Cortex of kidney (tissue), 1 donor: ENCODE measurements at places on chromosomes 13 and 19.

- DNase-seq = no peak
Observed at GRCh38 chr19:38877781-38878574, at the start of gene RINL. TSS of gene RINL (minus strand) at chr19:38878275. CDS start at chr19:38876742, 1,533 bp downstream.

GRCh38 chr19:11252665-11253355 lies 9.5 kb downstream of the DOCK6 start:
- DNase-seq = no peak

DNA sequence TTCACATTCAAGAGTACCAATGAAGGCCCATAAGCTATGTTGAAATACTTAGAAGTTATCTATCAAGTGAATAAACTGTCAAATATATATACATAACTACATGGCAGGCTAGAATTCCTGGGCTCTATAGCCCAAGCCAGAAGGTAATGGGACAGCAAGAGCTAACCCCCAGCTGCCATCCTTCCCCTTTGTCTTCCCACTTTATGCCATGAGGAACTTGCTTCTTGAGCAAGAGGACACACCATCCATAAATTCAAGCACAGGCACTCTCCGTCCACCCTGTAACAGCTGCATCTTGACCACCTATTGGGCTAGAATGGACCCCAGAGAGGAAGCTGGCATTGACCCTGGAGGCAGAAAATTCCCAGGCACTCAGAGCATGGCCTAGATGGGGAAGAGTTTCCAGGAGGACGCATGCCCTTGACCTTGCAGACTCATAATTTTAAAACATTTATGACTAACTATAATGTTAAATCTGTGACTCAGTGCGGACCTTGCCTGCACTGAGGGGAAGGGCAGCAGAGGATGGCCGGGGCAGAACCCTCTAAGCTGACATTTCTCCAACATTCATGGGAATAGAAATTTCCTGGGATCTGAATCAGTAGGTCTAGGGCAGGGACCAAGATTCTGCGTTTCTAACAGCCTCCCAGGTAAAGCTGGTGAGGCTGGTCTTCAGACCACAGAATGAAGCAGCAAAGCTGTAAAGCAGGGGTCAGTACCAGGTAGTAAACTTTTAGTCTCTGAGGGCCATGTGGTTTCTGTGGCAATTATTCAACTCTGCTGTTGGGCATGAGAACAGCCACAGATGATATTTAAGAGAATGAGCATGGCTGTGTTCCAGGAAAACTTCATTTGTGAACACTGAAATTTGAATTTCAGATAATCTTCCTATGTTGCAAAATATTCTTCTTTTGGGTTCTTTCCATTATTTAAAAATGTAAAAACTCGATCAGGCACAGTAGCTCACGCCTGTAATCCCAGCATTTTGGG lies 71.4 kb upstream of the CLDN10 start:
- DNase-seq = no peak

DNA sequence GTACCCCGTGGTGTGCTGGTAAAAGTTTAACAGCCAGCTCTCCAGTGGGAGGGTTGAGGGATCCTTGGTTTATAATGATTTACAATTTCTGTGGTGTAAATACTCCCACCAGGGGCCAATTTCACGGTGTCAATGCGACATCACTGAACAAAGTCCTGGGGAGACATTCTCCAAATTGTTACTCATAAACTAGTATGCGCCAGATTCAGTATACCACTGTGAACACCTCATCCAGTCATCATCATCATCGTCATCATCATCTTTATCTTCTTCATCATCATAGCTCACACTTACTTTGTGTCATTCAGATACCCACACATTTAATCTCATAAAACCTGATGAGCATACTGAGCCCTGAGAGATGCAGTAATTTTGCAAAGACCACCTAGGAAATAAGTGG lies 17.2 kb upstream of the TNFSF14 start:
- DNase-seq = no peak

DNA sequence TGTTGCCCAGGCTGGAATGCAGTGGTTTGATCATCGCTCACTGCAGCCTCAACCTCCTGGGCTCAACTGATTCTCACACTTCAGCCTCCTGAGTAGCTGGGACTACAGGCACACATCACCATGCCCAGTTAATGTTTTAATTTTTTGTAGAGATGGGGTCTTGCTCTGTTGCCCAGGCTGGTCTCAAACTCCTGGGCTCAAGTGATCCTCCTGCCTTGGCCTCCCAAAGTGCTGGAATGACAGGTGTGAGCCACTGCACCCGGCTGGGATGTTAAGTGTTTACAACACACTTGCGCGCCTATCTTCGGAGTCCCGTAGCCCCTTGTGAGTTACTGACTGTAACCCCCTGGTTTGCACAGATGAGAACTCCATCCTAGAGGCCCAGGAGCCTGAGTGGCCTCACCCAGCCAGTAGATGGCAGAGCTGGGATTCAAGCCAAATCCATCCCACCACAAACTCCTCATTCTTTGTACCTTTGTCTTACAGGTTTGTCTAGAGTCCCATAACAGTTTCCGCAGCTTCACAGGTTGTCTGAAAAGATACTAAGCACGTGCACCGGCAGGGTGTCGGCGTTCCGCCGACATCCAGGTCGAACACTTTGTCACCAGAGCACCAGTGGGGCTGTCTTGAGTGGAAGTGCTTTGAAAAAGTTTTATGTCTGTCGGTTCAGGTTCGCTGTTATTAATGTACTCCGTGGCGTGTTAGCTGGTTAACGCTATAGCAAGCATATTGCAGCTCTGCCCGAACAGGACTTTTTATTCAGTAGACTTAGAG lies 14.7 kb downstream of the MAG start:
- no peak for DNase-seq

GRCh38 chr13:80215368-80215767 lies 125.6 kb downstream of the SPRY2 start:
- DNase-seq = no peak

- DNase-seq = no peak
Observed at GRCh38 chr13:52934258-52934657, 85.8 kb upstream of the PCDH8 start.

- DNase-seq = no peak
Observed at GRCh38 chr13:51298812-51299211, 40.7 kb upstream of the SERPINE3 start.

- no peak for DNase-seq
Observed at GRCh38 chr19:16938211-16938610, 49.4 kb downstream of the F2RL3 start.

DNA sequence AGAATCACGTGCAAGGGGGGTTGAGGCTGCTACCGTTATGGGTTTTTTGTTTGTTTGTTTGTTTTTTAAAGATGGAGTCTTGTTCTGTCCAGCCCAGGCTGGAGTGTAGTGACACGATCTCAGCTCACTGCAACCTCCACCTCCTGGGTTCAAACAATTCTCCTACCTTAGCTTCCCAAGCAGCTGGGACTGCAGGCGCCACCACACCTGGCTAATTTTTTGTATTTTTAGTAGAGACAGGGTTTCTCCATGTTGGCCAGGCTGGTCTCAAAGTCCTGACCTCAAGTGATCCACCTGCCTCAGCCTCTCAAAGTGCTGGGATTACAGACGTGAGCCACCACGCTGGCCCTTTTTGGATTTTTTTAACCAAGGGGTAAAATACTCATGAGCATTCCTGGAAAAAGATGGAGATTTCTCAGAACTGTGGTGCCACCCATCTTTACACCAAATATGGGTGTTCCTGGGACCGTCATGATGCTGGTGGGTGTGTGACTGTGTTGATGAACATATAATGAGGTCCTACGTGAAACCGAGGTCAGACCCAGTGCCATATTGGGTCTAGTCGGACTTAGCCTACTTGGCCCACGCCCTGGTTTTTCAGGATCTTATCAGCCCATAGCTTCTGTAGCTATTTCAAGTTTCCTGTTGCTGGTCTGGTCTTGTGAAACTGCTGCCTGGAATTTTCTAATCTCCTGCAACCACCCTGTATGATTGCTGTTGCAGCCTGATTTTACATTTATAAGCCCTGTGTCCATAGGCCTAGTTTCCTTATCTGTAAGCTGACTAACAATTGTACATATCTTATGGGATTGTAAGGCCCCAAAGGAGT lies 6.2 kb downstream of the PPP1R15A start:
- DNase-seq = no peak

- DNase-seq = no peak
Observed at GRCh38 chr13:102993348-102993747, 72.9 kb downstream of the SLC10A2 start.

- DNase-seq = no peak
Observed at GRCh38 chr13:45966715-45967114, 85.8 kb downstream of the ZC3H13 start.

DNA sequence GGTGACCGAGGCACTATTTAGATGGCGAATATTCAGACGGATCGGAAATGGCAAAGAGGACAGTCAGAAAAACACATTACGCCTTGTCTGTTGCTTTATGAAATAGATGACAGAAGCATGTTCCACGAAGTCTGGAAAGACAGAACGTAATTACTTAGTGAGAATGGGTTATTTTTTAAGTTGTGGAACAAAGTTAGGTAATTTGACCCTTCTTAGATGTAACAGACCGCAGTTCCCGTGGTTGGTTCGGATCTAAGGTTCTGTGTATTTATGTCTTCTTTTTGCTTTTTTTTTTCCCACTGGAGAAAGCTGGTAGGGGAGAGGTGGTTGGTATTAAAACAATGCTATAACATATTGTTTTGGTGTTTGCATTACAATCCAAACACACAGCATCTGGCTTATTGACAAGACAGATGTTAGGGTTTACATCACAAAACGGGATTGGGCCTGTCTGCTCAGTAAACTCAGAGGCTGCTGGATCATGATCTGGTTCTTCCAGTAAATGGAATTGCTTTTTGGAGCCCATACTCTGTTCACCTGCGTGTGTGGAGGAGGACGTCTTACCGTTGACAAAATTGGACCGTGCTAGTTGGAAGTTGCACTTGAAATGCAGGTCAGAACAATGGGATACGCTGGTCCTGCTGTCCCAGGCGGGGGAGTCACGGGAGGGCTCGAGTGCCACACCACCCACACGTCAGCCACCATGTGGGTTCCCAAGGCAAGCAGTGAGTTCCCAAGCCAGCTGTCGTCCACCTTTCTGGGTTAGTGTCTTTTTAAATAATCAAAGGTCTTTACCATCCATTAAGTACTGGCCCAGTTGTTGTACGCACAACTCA lies 13.8 kb downstream of the ATP11A start:
- no peak for DNase-seq

GRCh38 chr19:35351411-35352176 lies 3.9 kb downstream of the FFAR1 start:
- DNase-seq = no peak

- no peak for DNase-seq
Observed at GRCh38 chr19:14118165-14119051, 846 bp upstream of the PRKACA start.

GRCh38 chr19:17681505-17682125 lies 6.5 kb downstream of the UNC13A start:
- DNase-seq = no peak

- no peak for DNase-seq
Observed at GRCh38 chr13:33233547-33233946, 52.0 kb downstream of the STARD13 start.
